ENCODE measurements at places on chromosomes 3 and 15. TPM values are rescaled to one million over a fixed set of nuclear protein-coding genes. Genes with fewer than 3 reads are reported as not detected.

Gene GOLGA8G
- total RNA-seq: not detected

GRCh38 chr3:147269907-147270306 lies 136.4 kb downstream of the ZIC4 start:
- no peak for DNase-seq

Gene HYKK
- total RNA-seq: 10.8 TPM

DNA sequence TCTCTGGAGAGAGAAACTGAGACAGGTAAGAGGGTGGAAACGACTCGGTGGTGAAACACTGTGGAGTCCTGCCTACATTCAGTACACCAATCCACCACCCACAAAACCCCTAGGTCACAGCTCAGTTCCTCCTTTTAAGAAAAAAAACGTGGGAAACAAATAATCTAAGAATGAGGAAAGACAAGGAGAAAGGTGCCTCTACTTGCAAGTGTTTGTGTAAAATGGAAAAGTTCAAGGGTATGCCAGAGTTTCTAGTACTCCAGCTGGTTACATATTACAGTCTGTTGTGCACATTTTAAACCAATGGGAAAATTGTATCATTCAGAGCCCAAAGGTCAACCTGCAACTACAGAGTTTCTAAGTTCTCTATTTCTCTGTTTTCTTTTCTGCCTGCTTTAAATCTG lies 32.2 kb downstream of the HGD start:
- no peak for DNase-seq

Gene CFAP44
- total RNA-seq: 4.9 TPM

- no peak for DNase-seq
These were observed 230.9 kb upstream of the UBE2E1 start for GRCh38 chr3:23574822-23575315.

- DNase-seq: no peak
These were observed 13.2 kb upstream of the PCSK6 start for GRCh38 chr15:101502572-101503295.

DNA sequence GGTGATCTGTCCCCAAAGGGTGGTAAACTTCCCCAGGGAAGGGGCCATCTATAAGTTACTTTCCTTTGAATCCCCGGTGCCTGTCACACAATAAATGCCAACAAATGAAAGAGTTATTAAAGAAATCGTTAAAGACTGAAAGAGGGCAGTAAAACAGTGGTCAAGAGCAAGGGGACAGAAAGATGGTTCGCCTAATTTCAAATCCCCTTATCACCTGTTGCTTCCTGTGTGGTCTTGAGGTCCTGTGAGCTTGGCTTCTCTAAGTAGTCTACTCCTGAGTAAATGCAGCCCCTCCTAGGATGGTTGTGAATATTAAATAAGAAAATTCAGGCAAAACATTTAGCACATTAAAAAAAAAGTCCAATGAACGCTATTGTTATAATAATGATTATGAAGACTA lies 225.7 kb upstream of the ADAMTS9 start:
- DNase-seq: no peak

Gene COL8A1
- total RNA-seq: 14.6 TPM

Gene ATP10A
- total RNA-seq: 0.60 TPM

DNA sequence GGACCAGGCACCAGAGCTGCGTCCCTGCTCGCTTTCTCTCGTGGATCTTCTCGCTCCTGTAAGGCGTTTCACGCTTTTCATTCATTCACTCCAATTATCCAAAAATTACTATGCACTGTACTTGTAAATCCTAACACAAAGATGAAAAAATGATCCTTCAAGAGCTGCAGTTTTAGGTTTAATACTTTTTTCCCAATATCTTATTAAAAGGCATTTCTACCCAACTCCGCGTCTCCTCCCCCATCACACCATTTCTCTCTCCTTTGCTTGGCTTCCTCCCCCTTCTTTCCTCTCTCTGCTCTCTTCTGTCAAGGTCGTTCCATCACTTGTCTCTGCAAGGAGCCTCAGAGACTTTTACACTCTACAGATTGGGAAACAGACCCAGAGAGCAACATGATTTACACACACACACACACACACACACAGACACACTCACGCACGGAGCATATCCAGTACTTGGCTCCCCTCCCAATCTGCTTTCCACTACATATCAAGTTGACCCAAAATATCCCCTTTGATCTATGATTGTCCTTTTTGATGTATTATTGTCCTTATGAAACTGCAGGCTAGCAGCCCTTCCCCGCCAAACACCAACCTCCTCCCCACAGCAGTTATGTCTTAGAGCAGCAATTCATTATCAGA lies 479 bp upstream of the CLDN1 start:
- peak; percentile 65 for DNase-seq

Gene MKRN3
- total RNA-seq: 0.62 TPM

DNA sequence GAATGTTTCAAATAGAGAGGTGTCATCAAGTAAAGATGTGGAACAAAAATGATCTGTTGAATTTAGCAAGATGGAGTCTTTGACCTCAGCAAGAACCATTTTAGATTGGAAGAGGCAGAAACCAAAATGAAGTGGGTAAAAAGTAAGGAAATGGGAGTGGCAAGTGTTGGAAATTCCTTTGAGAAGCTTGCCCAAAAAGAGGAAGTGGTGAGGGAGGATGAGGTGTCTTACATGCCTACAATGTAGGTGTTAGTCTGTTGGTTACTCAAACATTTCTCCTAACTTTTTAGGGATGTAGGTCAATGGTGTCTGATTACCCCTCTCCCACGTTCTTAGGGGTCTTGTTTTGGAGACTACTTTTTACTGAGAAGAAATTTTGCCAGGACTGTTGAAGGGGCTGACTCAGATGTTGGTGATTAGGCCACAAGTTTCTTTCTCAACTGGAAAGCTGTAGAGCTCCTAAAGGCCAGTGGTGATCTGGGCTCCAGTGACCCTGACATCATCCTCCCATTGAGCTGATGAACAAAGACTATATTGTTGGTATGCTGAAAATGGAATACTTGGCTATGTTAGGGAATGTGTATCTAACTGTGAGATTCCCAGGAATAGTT lies 5.1 kb downstream of the PPP2R3A start:
- no peak for DNase-seq

Gene SLC22A13
- total RNA-seq: 0.25 TPM

DNA sequence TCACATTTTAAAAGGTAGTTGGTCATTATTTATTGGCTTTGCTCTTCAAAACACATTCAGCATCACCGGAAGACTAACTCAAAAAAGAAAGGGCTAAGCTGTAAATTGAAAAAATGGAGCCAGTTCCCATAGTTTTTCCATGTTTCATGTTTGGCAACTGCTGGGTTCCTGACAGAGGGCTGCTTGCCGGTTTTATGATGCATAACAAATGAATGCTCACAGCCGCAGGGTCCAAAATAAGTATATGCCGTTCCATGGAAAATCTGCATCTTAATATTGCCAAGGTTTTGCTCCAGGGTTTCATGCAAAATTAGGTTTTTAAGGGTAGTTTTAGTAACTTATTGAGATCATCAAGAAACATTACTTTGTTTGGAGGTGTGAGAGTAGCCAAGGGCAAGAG lies 15.8 kb downstream of the SLC12A1 start:
- DNase-seq: no peak

Gene PTPN9
- total RNA-seq: 32.4 TPM

- DNase-seq: no peak
These were observed 30.5 kb downstream of the ATP2B2 start for GRCh38 chr3:10474847-10475246.

Gene ANKRD63
- not detected for total RNA-seq

DNA sequence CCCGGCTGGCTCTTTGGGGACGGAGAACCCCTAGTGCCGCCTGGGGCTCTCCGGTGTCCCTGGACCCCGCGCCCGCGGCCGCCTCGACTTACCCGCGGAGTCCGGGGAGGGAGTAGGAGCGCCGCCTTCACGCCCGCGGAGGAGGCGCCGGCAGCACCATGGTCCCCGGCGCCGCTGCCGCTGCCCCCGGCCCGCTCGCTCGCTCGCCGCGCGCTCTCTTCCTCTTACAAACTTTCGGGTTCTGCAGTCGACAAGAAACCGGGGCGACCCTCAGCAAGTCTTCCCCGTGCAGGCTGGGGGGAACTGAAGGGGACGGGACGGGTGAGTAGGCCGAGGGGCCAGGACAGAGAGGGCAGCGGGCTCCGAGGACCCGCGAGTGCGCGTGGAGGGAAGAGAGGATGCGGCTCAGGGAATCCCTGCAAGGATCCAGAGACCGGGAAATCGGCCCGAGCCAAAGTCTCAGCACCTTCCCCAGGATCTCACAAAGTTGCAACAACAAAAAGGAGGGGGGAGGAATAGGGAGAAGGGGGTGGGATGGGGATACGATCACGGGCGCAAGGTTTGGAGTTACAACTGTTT lies 2.0 kb downstream of the FOXP1 start:
- peak; percentile 50 for DNase-seq
